Left cardiac atrium (tissue), 4 donors: ENCODE measurements at places on chromosomes 11 and 22.

DNA sequence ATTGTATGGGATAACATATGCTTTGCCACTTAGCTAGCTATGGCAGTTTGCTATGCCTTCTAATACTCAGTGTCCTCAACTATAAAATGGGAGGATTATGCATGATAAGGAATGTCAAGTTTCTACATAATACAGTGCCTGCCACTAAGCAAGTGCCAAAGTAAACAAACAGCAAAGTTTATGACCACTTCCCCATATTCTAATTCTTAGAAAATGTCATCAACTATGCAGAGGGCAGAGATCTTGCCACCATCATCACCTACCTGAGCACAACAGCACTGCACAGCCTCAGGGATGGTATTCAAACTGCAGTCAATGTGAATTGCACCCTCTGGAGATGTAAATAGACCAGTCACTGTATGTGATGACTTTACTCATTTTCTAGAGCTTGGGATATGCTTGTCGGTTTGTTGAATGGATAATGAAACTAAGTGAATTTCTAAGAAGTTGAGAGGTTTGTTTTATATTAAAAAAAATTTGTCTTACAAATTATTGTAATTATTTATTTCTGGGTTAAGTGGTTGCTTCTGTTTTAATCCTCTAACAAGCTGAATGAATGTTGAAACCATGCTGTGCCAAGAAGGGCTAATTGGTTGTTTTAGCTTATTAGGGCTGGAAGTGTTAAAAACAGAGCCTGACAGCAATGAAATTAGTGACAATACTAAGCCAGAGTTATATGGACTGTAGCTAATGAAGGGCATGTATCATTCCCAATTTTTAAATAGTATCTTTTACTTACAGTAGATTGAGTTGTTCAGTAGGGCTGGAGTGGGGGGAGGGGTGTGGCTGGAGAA is 398.4 kb downstream of the CNTN5 start:
- DNase-seq: no peak

GRCh38 chr11:9941991-9942390 is 278.1 kb downstream of the SWAP70 start:
- DNase-seq: no peak

DNA sequence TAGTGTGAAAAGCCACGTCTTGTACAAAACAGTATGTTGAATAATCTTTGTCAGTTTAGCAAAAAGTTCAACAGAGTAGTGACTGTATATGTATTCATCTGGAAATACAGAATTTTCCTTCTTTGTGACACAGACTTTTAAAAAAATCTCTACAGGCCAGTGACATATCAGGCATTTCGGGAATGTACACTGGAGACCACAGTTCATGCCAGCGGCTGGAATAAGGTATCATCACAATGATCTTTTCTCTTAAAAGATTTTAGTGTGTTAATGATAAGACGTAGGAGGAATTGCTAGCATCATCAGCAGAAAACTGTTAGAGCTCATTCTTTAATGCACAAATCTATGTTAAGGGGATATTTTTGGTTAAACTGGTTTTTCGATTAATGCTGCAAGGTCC is 57.4 kb downstream of the BCL2L13 start:
- DNase-seq: no peak

- peak; percentile 50 for DNase-seq
Observed at GRCh38 chr11:6655020-6655789, 404 bp downstream of the DCHS1 start.

- DNase-seq: no peak
Observed at GRCh38 chr11:128713595-128713994, 19.7 kb downstream of the FLI1 start.

GRCh38 chr11:85299258-85299942 is 327.7 kb downstream of the DLG2 start:
- no peak for DNase-seq

DNA sequence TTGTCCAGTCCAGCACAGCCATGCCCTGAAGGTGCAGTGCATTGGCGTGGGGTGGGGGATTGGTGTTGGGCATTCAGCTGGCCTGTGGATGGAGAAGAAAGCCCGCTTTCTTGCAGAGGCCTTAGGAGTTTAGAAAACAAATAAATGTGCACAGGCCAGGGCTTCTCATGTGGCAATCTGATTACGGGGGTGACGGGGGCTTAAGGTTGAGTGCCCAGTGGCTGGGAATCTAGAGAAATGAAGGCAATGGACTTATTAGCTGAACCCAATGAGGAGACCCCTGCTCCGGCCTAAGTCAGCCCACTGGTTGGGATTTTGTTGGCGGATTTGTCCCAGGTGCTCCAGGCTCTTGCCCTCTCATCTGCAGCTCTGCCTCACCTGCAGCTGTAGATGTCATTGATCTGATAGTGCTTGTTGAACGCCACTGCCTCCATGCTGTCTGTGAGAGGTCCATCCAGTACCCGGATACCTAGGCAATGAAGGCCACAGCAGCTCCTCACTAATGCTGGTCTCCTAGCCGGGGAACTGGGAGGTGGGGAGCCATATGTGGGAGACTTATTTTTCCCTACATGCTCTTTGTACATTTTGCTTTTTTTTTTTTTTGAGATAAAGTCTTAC is 6.2 kb downstream of the PCSK7 start:
- no peak for DNase-seq

- DNase-seq: no peak
Observed at GRCh38 chr11:10381736-10382135, 73.3 kb upstream of the AMPD3 start.

DNA sequence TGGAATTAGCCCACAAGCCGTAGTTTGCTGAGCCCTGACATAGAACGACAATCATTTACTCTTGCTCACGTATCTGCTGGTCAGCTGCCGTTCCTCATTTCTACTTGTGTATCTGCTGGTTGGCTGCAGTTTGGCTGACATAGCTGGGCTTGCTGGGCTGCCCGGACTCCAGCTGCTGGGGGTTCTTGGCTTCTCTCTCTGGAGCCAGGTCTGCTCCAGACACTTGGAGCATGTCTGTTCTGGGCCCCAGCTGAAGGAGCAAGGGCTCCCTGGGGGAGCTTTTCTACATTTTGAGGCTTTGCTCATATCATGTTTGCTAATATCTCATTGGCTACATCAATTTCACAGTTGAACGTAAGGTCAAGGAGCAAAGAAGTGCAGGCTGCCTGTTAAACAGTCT is 47.3 kb downstream of the PRDM11 start:
- DNase-seq: no peak

GRCh38 chr11:22208151-22208858 is 15.4 kb downstream of the ANO5 start:
- DNase-seq: no peak

- no peak for DNase-seq
Observed at GRCh38 chr11:119705362-119705761, 23.6 kb downstream of the NECTIN1 start.
